Right atrium auricular region (tissue), 2 donors: ENCODE measurements at places on chromosomes 4 and X. TPM values are rescaled to one million over a fixed set of nuclear protein-coding genes. Genes with fewer than 3 reads are reported as not detected.

DNA sequence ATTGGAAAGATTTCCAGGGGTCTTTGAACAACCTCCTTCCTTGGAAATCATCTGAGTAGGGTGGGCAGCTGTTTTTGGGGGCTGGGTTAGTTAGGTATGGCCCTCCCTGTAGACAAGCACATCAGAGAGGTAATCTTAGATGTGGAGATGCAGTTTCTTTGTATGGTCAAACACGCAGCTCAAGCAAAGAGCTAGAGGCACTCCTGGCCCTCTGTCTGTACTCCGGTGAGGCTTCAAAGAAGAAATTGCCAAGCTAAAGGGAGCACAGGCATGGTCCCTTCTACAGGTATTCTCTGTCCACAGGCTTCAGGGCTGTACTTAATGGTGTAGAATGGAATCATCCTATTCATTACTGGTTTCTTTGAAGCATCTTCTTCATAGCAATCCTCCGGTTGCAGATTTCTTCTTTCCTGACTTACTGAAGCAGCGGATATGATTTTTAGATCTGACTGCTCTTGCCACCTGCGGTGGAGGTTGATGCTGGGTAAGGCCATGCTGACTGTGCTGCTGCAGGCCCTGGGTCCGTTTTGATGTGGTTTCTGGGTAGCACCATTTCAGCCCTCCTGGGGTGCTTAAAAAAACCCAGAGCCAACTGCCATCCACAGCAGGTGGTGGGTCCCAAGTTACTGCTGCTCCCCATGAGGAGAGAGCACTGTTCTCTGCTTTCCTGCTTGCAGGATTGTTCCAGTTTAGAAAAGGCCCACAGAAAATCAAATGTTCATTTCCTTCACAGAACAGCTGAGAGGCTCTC is 318.9 kb upstream of the GATB start:
- no peak for DNase-seq

DNA sequence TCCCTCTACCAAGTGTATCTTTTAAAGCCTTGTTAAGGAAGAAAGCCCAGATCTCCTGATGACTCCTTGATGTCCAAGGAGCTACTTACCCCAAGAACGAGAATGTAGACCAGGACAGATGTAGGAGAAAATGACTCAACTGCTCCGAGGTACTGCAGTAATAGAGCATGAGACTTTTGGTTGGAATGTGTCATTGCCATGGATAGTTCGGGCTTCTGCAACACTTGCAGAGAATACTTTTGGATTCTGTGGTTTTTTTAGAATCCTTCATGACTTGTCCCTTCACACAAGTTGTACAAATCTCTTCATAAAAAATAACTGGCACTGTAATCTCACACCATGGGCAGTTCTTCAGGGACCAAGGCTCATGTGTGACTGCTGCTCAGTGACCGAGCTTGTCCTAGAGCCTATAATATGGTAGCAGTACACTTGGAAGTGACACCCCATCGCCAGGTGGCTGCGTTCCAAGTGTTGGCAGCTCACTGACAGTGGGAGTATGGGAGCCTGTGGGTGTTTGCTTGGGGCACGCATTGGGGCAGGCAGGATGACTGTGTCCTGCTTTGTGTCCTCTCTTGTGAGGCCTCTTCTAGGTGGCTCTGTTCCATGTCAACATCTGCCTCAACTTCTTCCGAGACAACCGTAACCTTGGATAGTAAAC is 87.9 kb upstream of the WDR1 start:
- DNase-seq = no peak

DNA sequence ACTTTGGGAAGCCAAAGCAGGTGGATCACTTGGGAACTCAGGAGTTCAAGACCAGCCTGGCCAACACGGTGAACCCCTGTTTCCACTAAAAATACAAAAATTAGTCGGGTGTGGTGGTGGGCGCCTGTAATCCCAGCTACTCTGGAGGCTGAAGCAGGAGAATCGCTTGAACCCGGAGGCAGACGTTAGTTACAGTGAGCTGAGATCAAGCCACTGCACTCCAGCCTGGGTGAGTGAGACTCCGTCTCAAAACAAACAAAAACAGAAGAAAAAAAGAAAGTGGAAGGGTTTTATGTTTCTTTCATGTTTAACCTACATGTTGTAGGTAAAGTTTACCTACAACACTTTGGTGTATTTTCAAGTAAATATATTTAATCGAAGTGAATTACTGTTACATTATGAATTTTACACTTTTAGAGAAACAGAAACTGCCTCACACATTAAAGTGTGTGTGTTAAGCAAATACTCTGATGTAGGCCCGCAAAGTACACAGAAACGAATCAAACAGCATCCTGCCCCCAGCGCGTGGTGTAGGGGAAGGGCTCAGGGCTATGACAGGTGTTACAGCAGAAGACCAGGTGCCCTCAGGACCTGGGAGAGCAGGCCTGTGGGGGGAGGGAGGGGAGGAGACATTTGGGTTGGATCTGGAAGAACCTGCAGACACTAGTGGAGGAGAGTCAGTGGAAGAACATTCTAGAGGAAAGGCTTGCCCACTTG is 39.0 kb downstream of the PTTG2 start:
- no peak for DNase-seq

DNA sequence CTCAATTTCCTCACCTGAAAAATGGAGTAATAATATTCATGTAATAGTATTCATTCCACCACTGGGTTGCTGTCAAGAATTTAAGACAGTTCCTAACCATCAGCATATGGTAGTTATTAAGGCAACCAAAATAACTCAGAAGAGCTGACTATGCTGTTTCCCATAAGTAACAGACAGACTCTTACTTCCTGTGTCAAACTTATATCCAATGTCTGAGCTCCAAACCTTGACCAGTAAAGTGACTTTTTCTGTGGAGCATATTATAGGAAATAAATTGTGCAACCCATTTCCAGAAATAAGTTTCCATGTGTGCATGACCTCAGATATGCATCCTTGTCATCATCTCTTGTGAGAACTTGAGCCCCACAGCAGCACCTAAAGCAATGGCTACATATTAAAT is 78.8 kb downstream of the HADH start:
- DNase-seq = no peak

GRCh38 chr4:151144329-151145072 is 45.1 kb downstream of the RPS3A start:
- DNase-seq = no peak

DNA sequence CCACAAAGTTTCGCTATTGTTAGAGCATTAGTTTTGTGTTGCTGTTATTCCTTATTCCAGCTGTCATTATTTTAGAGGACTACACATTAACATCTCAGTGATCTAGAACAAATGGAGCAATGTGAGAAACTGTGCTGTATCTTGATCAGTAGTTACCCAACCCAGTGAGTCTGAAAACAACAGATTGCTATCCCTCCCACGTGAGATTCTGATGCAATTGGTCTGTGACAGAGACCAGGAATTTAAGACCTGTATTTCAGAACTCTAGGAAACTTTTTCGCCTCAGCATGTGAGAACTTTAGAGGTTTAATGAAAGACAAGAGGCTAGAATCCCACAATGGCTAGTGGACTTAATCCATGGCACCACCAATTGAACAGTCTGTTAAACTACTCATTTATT is 35.7 kb upstream of the CDS1 start:
- no peak for DNase-seq

GRCh38 chr4:37400241-37400881 is 155.8 kb downstream of the NWD2 start:
- DNase-seq = no peak

GRCh38 chr4:41257257-41257901 is 651 bp downstream of the UCHL1 start:
- no peak for DNase-seq

GRCh38 chrX:10582215-10582733 is 38.1 kb downstream of the MID1 start:
- DNase-seq = no peak

- no peak for DNase-seq
Observed at GRCh38 chr4:167176723-167177367, 57.4 kb downstream of the SPOCK3 start.

DNA sequence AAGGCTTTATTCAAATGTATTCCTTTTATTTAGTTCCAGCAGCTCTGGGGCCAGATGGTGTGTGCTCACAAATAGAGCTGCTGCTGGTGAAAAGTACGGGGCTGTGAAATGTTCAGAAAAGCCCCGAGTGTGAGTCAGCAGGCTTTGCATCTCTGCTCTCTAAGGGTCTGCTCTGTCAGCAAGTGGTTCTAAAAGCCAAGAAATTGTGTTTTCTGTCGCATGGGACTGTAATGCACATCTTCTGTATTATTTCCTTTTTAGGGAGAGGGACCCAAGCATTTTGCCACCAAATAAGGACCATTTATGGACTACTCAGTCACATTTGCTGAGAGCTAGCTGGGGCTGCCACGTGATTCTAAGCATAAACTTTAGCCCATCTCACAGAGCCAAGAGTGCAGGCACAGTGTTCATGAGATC is 82.9 kb upstream of the NHS start:
- DNase-seq = no peak

USP17L24 gene
- not detected for total RNA-seq

TBX22 gene
- not detected for total RNA-seq

MFSD8 gene
- total RNA-seq = 10.7 TPM

DNAAF6 gene
- not detected for total RNA-seq

XAGE1B gene
- not detected for total RNA-seq

RPS6KA3 gene
- 25.4 TPM for total RNA-seq

NR0B1 gene
- not detected for total RNA-seq

IRF2 gene
- 17.7 TPM for total RNA-seq
